Right kidney (tissue), 9 donors: ENCODE measurements at places on chromosomes 16 and 17.
A peak's percentile ranks its signal among the peaks of the same experiment; 100 is the strongest.

DNA sequence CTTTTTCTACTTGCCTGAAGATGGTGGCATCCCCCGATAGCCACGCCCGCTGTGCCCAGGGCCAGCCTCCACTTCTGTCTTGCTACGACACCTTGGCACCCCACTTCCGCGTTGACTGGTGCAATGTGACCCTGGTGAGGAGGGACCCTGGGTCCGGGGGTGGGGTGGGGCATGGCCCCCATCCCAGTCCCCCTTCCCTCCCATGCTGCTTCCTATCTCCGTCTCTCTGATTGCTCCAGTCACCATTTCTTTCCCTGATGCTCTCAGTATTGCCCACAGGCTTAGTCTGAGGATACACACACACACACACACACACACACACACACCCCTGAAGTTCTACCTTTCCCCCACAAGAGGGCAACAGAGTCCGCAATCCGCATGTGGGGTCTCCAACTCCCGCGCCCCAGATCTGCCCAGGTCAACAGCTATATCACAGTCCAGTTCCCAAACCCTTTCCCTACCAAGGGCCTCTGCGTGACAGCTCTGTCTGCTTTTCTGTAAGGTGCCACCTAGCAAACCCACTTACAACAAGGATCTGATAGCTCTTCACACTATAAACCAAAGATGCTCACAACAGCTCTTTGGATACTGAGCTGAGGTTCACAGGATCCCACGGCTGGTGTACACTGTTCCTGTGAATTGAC lies 3.4 kb downstream of the SGCA start:
- DNase-seq: peak; percentile 85

GRCh38 chr16:69589434-69590269 lies 23.9 kb downstream of the NFAT5 start:
- no peak for DNase-seq

- DNase-seq: peak; percentile 35
Observed at GRCh38 chr16:27084307-27085028, 17.7 kb downstream of the C16orf82 start.

DNA sequence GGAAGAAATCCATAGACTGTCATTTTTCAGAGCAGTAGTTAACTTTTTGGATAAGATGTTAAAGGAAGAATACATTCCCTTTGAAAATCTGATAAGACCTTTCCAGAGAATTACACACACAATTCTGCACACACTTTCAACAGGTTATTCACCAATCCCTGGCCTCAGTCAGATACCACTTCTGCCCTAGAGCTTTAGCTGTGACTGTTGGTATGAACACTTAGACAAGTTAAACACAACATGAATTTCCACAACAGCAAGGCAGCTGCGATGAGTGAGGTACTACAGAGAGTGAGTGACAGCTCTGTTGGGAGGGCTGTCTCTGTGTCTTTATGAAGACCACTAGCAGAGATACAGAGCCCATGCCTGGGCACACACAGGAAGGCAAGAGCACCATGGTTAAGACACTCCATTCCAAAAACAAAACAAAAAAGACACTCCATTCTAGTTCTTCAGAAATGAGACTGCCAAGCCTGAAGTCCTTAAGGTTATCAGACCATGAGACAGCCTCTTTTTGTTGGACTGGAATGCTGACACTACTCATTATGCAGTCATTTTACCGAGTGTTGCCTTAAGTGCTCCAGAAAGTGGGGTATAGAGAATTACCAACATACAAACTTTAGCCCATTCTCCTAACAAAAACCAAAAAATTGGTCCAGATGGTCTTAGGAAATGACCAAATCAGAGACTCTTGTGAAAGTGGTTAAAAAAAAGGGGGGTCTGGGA lies 42.4 kb downstream of the TOM1L2 start:
- DNase-seq: no peak

DNA sequence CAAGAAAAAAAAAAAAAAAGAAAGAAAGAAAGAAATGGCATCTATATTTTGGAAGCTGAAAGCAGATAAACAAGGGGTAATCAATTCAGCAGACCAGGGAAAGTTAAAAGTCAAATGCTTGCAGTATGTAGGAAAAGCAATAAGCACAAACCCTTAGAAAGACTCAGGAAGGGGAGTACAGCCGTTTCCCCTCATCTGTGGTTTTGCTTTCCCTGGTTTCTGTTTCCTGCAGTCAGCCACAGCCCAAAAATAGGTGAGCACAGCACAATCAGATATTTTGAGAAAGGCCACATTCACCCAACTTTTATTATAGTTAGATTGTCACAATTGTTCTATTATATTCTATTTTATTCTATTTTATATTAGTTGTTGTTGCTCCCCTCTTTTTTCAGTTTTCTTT lies 14.4 kb upstream of the ALOX12 start:
- no peak for DNase-seq

DNA sequence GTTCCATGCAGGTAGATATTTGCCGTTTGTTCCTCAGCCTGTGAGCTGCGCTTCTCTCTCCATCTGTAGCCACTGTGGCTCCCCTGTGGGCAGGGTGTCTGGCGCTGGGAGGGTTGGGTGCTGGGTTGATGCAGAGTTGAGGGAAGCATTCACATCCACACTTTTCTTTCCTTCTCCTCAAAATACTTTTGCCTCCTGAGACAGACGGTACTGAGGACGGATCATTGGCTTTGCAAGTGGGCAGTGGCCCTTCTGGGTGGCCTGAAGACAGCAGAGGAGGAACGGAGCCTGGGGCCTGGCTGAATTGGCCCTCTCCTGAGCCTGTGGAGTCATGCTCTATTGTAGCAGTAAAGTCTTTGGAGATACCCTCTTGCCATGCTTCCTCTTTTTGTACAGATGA lies 43.0 kb downstream of the NKD1 start:
- DNase-seq: no peak

- no peak for DNase-seq
Observed at GRCh38 chr17:44387804-44388203, 1.6 kb downstream of the ITGA2B start.

GRCh38 chr16:19959736-19960135 lies 75.1 kb upstream of the GPRC5B start:
- no peak for DNase-seq

DNA sequence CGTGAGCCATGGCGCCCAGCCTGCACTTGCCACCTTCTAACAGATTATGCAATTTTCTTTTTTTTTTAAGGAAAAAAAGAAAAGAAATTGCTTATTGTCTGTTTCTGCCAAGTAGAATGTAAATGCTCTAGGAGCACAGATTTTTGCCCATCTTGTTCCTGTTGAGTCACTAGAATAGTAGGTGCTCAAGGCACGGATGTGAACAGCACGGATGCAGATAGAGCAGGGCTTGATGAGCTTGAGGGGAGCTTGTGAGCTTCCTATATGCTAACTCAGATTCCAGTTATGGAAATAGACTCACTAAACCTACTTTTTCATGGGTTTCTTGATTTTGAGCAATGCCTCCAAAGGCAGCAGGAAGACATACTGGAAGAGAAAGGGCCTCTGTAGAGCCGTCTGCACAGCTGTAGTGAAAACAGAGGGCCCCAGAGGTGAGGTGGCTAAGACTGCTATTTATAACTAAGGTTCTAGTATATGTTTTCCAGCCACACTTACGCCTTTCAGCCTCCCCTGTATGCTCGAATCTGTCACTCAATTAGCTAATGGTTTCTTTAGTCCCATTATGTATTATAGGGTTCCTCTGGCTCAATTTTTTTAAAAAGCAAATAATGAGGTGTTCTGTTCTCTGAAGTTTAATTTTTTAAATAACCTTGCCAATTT lies 72.8 kb downstream of the WWP2 start:
- DNase-seq: no peak

- DNase-seq: peak; percentile 79
Observed at GRCh38 chr16:53131363-53132071, 76.7 kb downstream of the CHD9 start.

GRCh38 chr16:35365675-35366074 lies 1906.3 kb downstream of the TP53TG3F start:
- DNase-seq: no peak

- no peak for DNase-seq
Observed at GRCh38 chr16:53511403-53512280, 8.6 kb upstream of the AKTIP start.

GRCh38 chr17:20975566-20975965 lies 67.2 kb downstream of the USP22 start:
- no peak for DNase-seq

DNA sequence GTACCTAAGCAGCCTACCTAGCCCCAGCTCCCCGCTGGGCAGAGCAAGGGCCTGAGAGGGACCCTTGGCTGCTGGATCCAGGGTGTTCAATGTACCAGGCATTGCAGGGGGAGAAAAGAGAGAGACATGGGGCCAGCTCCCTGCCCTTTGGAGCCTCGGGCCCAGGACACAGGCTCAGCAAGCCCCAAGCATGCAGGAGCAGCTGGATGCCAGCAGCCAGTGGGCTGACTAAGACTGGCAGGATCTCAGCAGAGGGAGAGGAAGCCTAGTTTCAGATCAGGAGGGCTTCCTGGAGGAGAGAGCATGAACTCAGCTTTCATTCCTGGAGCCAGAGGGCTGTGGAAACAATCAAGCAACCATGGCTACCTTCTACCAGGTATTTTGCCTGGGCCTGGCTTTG lies 82.0 kb upstream of the NKD1 start:
- DNase-seq: no peak

GRCh38 chr17:66829386-66829864 lies 5.5 kb upstream of the CACNG5 start:
- DNase-seq: peak; percentile 69

DNA sequence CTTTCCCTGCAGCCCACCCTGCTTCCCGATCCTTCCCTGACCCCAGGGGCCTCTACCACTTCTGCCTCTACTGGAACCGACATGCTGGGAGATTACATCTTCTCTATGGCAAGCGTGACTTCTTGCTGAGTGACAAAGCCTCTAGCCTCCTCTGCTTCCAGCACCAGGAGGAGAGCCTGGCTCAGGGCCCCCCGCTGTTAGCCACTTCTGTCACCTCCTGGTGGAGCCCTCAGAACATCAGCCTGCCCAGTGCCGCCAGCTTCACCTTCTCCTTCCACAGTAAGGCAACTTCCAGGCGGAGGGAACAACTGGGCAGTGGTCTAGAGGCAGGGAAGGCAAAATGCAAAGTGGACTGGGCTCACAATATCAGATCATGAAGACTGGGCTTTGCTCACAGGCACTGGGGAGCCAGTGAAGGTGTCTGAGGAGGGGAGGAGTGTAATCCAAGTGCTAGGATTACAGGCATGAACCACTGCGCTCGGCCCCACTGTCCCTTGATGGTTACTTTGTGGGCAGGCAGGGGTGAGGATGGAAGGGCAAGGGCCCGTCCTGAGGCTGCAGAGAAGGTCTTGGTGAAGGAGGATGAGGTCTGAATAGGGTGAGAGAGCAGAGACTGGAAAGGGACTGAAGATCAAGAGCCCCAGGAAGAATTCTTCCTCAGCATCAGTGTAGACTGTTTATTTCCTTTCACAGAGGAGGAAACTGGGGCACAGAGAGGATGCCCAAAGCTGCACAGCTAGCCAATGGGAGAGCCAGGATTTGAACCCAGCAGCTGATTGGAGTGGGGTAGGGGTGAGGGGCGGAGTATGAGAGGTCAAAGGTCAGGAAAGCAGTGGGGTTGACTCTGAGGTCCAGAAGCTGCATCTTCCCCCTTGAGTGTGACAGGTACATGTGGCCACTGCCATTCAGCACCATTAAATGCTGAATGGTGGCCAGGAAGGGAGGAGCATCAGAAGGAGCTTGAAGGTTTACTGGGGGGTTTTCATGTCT lies 16.5 kb upstream of the ADGRG3 start:
- no peak for DNase-seq

DNA sequence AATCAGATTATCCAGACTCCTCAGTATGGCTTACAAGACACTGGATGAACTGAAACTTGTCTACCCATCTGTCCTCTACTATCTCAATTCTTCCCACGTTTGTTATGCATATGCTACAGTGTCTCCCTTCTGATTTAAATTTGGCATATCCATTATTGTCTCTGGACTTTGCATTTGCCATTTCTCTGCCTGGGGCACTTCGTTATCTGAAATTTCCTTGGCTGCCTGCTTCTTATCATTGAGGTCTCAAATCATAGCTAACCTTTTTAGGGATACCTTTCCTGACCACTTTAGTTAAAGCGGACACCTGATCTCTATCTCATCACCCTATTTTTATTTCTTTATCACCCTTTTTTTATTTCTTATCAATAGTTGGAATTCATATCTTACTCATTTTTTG lies 853.4 kb downstream of the KCNJ2 start:
- no peak for DNase-seq

DNA sequence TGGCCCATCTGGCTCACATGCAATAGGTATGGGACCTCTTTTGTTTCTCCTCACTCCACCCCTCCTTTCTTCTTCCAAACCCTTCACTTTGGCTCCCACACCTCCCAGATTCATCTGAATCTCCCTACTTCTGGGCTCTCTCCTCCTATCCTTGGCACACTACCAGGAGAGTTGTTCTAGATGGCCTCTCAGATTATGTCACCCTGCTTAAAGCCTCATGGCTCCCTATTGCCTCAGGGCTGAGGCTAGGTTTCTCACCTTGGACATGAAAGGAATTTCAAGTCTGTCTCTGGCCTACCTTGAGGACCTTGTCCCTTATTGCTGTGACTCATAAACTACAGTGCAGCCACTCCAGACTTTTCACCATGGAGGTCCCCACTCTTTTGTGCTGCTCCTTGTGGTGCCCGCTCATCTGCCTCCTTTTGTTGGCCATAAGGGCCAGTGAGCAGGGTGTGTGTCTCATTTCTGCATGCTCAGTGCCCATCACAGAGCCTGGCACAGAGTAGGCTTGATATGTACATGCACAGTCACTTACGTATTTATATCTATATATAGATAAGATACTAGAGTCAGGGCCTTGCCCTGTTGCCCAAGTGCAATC lies 1.0 kb upstream of the MFAP4 start:
- peak; percentile 56 for DNase-seq

DNA sequence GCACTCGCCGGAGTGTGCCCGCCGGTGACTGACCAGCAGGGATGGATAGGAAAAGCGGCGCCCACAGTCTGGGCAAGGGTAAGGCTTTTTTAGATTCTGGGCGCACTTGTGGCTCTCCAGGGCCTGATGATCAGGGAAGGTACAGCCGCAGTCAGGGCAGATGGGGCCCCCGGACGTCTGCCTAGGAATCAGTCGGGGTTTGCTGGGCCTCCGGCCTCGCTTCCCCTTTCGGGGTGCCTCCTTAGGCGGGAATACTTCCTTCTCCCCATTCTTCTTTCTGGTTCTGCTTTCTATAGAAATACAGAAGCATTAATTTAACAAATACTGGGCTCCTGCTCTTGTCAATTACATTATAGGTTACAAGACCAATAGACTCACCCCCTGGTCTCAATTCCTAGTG lies 5.0 kb downstream of the ZNF689 start:
- no peak for DNase-seq

DNA sequence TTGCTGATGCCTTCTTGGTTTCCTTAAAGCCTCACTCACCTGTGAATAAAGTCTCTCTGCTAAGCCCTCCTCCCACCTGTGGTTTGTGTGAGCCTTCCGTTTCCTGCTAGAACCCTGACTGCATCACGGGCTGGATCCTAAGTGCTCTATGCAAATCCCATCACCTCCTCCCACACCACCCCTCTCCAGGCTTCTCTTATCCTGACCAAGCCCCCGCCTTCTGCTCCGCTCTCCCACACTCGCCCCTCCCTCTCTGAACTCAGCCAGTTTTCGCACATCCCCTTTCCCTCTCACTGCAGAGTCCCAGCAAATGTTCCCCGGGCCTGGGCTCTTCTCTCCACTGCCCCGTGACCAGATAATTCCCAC lies 51.8 kb downstream of the PIMREG start:
- peak; percentile 36 for DNase-seq
